ENCODE measurements at places on chromosomes 2 and 18.
A peak's percentile ranks its signal among the peaks of the same experiment; 100 is the strongest.

DNA sequence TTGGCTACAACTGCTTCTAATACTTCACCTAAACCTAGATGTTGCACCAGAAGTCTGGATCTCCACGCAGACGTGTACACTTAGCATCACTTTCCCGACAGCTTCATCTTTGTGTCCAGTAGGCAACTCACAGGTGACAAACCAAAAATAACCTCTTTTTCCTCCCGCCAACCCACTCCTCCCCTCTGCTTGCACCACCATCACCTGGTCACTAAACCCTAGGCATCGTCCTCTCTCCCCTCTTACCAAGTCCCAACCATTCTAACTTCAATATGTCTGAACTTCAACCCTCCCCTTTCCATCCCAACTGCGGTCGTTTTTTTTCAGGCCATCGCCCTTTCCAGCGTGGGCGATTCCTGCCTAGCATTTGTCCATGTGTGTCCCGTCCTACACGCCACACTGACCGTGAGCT lies 413 bp upstream of the CHMP3 start:
- DNase-seq = no peak

DNA sequence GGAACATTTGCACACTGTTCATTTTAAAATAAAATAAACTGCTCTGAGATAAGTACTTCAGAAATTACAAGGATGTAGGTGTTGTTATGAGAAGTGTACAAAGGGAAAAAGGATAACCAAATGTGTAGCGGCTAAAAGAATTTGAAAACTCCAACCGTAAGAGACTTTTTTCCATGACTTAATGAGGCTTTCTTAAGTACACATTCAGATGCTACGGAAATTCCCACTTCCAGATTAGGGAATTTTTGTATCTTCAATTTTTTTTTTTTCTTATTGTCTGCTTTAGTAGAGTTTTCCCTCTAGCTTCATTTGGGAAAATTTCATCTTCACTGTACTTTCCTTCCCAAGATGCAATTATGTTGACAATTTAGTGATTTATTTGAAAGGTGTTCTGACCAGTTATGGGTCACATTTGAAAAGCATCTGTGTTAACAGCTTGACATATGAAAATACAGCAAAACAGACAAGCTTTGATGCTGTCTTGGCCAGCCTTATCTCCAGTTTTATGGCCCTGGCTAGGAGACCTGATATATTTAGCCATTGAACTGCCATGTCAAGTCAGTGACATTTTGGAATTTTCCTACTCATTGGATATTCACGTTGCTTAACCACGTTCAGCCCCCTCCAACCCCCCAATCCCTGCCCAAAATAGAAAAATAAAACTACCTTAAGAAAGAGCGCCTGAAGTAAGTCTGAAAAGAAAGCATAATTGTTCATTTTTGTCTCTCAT lies 105.6 kb downstream of the FEZ2 start:
- no peak for DNase-seq

- no peak for DNase-seq
These were observed 495 bp upstream of the GULP1 start for GRCh38 chr2:188291142-188291616.

- no peak for DNase-seq
These were observed 23.5 kb downstream of the COLEC11 start for GRCh38 chr2:3618367-3618766.

GRCh38 chr18:26618135-26618534 lies 69.8 kb upstream of the KCTD1 start:
- no peak for DNase-seq

GRCh38 chr2:129738799-129739198 lies 240.7 kb upstream of the RAB6C start:
- no peak for DNase-seq

DNA sequence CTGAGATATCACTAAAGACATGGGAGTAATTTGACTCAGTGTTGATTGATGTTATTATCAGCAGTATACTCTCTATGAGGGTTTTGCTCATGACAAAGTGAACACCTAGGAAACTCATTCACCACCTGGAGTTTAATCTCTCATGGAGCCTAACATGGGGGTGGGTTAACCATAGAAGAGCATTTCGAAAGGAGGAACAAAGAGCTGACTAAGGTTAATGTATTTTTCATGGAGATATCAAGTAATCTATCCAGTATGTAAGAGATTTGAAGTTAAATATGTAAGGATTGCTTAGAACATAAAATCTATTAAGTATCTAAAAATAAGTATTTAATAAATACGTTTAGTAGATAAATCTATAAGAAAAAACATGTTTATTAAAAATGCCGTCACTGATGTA lies 917.8 kb downstream of the EPHA4 start:
- no peak for DNase-seq

GRCh38 chr18:3230401-3231334 lies 10.9 kb upstream of the MYOM1 start:
- peak; percentile 43 for DNase-seq

DNA sequence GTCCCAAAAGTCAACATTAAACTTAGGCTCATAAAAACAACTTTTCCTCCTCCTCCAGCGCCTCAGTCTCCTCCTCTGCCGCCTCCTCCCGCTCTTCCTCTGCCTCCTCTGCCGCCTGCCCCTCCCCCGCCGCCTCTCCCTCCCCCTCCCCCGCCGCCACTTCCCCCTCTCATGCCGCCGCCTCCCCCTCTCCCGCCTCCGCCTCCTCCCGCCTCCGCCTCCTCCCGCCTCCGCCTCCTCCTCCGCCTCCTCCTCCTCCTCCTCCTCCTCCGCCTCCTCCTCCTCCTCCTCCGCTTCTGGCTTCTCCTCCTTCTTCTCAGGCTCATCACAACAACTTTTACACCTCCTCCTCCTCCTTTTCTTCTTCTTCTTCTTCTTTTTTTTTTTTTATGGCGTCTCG lies 599.9 kb downstream of the TMEM182 start:
- peak; percentile 28 for DNase-seq

GRCh38 chr2:217662984-217663602 lies 339.7 kb downstream of the TNS1 start:
- DNase-seq = no peak

- DNase-seq = no peak
These were observed 79.6 kb downstream of the LRATD1 start for GRCh38 chr2:14712111-14712510.

DNA sequence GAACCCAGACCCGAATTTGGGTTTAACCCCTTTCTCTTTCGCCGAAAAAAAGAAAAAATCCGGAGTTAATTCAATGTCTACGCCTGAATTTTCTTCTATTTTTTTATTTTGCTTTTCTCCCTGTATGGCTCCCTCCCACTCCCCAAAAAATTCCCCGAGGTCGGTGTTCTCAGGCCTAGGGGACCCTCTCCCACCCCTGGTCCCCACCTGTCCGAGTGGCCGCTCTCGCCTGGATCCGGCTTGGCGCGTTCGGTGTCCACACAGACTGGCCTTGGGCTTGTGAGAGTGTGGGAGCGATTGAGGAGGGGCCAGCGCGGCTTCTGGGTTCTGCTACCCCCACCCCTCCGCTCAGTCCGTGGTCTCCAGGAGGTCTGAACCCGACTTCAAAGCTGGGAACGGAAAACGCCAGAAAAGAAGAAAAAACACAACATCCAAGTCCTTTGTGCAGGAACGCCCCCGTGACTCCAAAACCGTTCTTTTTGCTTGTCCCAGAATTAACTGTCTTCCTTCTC lies 5.7 kb upstream of the EN1 start:
- DNase-seq = no peak

GRCh38 chr2:218834685-218835084 lies 3.1 kb upstream of the PRKAG3 start:
- DNase-seq = peak; percentile 13

DNA sequence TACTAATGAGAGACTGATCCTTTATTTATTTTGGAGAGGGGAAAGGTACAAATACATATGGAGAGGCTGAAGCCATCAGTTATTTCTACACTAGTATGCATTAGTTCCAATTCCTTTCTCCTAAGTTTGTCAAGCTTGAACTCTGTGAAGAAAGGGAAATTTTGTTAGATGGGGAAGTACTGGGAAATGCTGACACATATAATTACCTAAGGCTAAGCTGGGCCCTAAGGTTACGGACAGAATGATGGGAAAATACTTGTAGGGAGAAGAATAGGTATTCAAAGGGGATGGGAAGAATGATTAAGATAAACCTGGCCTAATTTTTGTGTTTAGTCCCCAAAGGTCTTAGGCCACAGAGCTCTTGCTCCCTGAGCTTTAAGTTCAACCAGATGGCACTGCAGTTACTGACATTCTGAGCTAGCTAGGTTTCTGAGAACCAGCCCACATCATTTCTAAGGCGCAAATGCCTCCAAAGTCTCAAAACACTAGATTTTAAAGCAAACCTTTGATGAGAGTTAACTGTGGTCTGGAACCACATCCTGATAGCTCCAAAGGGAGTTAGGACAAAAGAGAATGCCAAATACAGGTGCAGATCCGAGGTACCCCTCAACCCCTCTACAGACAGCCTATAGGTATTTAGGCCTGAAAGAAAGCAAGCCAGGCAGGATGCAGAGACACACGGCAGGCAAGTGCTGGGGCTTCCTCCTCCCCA lies 2.7 kb downstream of the TMEM163 start:
- peak; percentile 11 for DNase-seq

- no peak for DNase-seq
These were observed 673.2 kb downstream of the TMEM182 start for GRCh38 chr2:103435010-103435409.

- peak; percentile 30 for DNase-seq
These were observed 419.9 kb downstream of the TGIF1 start for GRCh38 chr18:3869848-3870247.

DNA sequence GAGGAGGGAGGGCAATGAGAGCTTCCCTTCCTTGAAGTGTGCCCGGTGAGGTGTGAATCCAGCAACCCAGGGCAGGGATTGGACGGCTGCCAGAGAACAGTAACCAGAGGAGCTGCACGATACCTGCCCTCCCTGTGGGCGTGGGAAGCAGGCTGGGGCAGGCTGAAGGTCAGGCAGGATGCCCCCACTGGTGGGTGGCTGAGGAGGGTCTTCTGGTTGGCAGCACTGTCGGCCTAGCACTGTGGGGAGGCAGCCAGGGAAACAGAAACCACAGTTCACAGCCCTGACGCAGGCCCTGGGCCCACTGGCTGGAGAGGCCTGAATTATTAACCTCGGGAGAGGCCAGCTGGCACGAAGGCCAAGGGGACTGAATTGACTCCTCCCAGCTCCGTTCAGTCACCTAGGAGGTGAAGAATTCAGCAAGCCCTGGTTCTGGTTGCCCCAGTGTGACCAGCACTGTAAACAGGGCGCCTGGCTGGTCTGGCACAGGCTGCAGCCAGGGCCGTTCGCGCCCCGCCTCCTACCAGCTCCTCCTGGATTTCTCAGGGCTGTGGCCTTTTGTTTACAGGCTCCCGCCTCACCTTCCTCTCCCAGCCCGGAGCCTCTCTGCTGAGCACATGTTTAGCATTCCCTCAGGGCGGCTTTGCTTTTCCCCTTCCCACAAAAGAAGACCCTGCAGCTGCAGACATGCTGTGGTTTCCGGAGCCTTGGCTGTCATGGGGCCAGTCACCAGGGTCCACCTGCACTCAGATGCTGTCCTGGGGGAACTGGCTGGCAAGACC lies 97.8 kb downstream of the B3GNT2 start:
- peak; percentile 87 for DNase-seq

DNA sequence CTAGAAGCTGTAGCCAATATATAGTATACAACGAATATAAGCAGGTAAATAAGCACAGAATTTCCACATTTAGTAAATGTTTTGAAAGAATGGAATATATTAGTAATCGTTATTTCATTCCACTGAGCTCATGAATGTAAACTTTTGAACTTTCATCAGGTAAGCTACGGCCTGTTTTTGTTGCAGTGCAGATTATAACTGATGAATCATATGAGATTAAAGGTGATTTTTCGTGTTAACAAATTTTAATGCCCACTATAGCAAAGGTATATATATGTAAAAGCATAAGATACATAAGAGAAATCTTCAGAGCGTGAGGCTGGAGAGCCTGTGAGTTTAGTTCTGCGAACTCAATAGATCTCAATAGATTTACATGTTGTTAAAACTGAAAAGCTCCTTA lies 1.1 kb downstream of the SCYGR1 start:
- DNase-seq = no peak

DNA sequence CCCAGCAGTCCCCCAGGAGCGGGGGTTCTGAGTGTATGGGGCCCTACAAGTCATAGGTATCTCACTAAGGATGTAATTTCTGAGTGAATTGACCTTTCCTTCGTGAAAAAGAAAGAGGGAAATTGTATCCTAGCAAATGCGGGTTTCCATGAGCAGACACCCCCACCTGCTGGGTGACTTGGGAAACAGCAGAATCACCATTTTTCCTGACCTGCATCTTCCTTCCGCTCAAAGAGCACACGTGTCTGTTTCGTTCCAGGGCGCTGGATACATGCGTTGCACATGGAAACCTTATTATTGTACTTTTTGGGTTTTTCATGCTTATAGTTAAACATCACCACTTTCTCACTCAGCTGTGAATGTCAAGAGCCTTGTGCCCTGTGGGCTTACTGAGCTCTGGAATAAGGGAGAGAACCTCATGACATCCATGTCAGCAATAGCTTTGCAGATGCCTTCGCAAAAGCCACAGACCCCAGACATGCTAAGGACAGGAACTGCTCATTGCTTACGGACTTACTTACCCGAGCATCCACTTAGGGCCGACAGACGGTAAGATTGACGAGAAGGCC lies 132.8 kb downstream of the TPO start:
- DNase-seq = peak; percentile 63

- peak; percentile 44 for DNase-seq
These were observed 786.4 kb downstream of the RNF144A start for GRCh38 chr2:7703543-7704144.

- DNase-seq = no peak
These were observed at the start of gene COL3A1 for GRCh38 chr2:188974164-188974563. Gene COL3A1 (plus strand): TSS chr2:188974373. CDS start chr2:188974490, 117 bp downstream.

GRCh38 chr2:209146682-209147320 lies 277.0 kb upstream of the MAP2 start:
- no peak for DNase-seq

DNA sequence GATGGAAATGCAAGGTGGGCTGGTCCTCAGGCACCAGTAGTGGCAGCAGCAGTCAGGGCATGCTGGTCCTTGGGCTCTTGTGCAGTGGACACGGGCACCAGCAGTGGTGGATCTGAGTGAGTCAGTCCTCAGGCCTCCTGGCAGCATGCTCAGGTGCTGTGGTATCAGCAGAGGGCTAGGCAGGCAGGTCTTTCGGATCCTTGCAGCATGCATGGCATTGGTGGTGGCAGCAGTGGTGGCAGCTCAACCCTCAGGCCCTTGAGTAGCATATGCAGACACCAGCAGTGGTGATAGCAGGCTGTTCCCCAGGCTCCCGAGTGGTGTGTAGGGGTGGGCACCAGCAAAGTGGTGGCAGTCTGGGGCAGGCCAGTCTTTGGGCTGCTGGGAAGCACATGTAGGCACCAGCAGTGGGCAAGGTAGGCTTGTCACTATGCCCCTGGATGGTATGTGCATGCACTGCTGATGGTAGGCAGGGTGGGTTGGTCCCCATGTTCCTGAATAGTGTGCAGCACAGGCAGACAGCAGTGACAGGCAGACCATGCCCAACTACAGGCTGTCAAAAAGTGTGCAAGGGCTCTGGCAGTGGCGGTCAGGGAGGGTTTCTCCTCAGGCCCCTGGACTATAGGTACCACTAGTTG lies 606.0 kb downstream of the ADCYAP1 start:
- DNase-seq = no peak

Measured in iPS-NIHi11 (cell line).